ENCODE measurements at places on chromosomes 16 and 17.
A peak's percentile ranks its signal among the peaks of the same experiment; 100 is the strongest.

- DNase-seq, result no peak
Observed at GRCh38 chr17:72498364-72499210, 377.8 kb downstream of the SOX9 start.

DNA sequence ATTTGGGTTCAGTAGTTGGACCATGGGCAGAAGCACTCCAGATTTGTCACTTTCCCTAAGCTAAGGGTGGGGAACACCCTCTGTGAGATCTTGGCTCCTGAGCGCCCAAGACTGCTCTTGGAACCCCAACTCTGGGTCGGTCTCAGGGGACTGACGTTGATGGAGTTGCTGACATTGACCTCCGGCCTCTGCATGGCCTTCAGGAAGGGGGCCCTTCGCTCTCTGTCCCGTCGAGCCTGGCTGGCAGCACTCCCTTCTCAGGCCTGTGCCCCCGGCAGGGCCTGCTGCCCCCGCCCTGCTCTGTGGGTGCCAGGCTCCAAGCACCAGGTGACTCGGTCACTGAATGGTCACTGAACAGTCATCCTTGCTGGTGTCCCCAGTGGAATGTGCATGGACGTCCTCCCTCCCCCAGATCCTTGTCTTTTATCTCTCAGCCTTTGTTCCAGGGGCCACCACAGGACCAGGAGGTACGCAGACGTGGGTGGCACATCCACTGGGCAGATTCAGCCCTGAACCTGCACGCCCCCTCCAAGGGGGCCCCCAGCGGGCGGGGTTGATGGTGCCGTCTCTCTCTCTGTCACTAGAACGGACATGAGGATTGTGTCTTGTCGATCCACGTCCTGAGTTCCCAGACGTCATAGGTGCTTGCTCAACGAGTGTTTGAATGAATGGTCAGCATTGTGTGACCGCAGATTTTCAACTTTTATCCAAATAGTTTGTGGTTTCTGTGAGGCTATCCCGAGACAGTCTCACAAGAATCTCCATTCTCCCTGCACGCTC lies 314.5 kb downstream of the SEC14L1 start:
- DNase-seq, result no peak

DNA sequence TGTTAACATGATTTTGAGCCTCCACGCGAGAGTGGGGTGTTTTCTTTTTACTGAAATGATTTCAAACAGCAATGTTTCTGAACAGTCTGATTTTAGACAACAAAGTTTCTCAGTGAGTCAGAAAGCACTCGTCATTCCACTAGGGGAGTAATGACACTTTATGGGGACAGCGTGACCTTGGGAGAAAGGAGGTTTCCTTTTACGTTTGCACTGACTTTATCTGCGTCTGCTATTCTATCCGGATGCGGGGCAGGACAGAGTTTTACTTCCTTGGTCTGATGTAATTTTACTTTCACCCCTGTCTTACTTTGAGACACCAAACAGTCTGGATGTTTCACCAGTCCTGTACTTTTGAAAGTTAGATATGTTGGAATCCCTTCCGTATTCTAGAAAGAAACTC lies 20.7 kb downstream of the SLC47A1 start:
- DNase-seq, result no peak

DNA sequence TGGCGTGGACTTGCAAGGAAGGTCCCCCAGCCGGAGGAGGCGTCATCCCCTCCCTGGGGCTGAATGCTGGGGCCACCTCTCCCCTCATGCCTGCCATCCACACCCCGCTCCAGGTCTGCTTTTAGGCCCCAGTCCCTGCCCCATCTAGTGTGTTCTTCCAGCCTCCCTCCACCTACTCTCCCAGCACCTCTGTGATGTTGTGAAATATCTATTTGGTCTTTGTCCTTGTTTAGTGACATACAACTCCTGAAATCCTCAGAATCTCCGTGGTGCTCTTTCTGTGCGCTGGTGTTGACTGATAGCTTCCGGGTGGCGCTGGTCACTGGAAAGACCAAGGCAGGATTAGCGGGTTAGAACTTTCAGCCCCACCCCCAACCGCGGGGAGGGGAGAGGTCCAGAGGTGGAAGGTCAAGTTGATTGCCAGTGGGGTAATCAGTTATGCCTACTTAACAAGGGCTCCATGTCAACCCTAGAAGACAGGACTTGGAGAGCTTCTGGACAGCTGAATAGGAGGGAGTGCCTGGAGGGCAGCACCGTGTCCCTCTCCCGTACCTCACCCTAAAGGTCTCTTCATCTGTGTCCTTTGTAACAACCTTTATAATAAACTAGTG lies 10.1 kb downstream of the TBC1D24 start:
- DNase-seq, result no peak

- DNase-seq, result peak; percentile 81
Observed at GRCh38 chr17:75996665-75997590, 3.7 kb upstream of the CDK3 start.

DNA sequence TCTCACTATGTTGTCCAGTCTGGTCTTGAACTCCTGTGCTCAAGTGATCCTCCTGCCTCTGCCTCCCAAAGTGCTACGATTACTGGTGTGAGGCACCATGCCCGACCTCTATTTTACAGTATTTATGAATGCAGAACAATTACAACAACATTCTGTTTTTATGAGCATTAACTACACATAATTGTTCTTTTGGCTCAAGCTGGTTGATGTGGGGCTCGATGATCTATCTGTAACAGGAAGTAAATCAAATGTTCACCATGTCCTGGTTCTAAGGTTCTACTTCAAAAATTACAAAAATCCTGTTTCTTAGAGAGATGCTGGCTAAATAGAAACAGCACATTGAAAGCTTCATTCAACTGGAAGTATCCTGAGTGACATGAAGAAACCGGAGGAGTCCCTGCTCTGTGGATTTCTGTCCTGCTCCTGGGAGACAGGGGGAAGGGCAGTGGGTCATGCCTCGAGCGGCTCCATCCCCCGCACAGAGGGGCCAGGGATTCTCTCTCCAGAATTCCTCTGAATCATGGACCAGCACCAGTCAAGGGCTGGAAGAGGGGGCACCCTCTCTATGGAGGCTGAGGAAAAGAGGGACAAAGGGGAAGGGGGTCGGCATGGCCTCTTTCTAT lies 31.5 kb downstream of the FA2H start:
- DNase-seq, result no peak

DNA sequence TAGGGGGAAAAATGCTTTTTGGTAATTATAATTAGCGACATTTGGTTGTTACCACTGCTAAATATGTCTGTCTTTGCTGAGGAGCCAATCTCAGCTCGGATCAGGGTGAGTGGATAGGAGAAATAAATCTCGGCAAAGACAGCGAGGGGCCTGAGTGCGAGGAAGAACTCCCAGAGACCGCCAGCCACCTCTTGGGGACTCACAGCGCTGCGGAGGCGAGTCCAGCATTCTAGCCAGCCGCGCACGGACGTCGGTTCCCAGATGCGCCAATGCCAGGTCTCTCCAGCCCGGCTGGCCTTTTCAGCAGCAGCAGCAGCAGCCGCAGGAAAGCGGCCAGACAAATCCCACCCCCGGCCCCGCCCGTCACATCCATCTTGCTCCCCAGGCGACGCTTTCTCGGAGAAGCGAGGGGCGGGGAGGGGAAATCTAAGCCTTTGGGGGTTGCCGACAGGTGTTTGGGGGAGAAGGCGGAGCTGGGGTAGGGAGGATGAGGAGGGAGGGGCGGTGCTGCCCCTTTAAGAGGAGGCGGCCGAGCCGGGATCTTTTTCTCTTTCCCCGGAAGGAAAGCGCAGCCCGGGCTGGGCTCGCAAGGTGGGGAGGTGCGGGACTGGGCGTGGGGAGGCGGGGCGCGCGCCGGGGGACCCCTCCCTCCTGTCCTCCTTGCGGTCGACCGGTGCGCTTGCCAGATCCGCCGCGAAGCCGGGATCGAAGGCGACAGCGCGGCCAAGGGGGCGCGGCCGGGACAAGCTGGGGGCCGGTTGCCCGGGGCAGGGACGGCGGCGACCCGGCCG lies at the start of gene ITGA3:
ITGA3 (plus strand) TSS at position 685 of the 791 bp plus-strand sequence. CDS start 330 bp downstream, outside the sequence.
- DNase-seq, result peak; percentile 87

DNA sequence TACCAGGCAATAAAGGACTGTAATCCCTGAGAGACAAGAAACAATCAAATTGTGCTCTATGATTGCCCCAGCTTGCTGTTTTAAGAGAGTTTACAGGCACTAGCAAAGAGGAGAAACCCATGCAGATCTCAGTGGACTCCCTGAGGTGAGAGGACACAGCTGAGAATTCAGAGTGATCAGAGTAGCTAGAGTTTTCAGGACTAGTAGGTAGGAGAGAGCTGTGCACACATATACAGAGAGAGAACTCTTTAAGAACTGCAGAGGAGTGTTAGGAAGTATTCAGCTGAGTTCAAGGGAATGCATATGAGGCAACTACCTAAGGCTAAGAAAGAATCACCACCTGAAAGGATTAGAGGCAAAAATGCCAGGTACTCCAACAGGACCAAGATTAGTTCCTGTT lies 904.8 kb downstream of the CDH8 start:
- no peak for DNase-seq

DNA sequence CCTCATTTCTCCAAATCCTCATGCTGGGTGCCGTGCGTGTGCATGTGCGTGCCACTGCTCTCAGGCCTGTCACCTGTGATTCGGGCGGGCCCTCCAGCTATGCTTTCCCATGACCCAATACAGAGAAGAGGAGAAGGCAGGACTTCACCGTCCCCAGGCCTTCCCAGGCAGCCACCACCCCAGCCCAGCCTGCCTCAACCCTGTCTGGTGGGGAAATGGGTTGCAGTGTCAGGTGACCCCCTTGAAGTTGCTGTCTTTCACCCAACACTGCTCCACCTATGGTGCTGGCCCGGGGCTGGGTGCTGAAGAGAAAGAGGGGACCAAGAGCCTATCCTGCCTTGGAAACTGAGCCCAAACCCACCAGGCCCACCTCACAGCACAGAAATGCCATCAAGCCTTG lies 94.7 kb downstream of the GOSR1 start:
- DNase-seq, result no peak

DNA sequence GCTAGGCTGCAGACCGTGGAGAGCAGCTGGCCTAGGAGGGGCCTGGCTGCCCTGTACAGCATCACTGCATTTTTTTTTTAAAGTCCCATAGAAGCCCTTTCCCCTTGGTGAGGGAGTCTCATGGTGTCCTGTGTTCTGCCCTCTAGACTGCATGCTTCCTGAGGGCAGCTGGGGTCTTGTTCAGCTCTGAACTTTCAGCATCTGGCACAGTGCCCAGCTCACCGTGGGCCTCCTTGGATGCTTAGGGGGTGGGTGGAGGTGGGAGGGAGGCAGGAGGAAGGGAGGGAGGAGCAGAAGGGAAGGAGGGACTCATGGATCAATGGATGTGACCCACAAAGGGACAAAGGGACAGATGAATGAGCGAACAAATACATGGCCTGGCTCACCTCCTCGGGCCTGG lies 63.4 kb upstream of the TMEM97 start:
- no peak for DNase-seq

DNA sequence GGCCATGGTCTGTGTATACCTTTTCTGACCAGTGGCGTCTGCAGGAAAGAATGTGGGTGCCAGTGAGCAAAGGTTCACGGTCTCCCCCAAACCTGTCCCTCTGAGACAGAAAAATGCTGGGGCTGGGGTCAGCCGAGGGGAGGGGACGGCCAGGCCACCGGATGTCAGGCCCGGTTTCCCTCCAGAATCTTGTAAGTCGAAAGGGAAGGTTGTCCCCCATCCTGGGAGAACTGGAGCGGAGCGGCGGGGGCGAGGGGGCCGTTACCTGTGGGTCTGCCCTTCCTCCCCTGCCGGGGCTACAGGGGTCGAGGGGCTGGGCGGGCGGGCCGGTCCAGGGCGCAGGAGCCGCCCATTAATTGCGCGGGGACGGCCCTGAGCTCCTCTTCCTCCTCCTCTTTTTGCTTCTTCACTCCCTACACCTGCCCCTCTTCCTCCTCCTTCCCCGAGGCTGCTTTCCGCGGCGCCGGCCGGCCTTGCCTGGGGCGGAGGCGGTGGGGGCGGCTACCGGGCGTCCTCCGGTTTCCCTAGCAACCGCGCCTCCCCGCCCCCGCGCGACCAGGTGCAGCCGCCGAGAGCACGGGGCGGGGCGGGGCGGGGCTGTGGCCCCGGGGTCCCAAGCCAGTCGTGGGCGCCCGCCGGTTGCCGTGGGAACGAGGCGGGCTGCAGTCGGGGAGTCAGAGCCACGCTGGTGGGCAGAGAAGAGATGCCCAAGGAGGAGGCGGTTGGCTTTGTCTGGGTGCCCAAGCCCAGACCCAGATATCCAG lies at the start of gene MARCHF10:
MARCHF10 (minus strand) TSS at position 503 of the 764 bp plus-strand sequence. CDS start 6,579 bp downstream, outside the sequence.
- DNase-seq, result no peak

GRCh38 chr16:27665881-27666280 lies 115.9 kb downstream of the KATNIP start:
- DNase-seq, result no peak

DNA sequence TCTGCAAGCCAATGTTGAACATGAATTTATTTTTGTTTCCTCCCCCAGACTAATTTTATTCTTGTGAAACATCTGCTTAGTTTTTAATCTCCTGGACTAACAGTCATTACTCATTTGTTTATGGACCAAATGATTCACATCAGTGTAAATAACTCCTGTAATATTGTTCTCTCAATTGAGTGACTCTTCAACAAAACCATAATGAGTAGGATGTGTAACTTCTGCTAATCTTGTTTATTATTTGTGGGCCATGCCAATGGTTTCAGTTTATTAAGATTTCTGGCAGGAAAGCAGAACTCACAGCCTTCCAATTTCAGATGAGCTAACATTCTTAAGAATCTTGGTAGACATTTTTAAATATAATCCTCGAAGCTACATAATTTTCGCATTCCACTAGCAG lies 1216.3 kb upstream of the GOT2 start:
- no peak for DNase-seq

DNA sequence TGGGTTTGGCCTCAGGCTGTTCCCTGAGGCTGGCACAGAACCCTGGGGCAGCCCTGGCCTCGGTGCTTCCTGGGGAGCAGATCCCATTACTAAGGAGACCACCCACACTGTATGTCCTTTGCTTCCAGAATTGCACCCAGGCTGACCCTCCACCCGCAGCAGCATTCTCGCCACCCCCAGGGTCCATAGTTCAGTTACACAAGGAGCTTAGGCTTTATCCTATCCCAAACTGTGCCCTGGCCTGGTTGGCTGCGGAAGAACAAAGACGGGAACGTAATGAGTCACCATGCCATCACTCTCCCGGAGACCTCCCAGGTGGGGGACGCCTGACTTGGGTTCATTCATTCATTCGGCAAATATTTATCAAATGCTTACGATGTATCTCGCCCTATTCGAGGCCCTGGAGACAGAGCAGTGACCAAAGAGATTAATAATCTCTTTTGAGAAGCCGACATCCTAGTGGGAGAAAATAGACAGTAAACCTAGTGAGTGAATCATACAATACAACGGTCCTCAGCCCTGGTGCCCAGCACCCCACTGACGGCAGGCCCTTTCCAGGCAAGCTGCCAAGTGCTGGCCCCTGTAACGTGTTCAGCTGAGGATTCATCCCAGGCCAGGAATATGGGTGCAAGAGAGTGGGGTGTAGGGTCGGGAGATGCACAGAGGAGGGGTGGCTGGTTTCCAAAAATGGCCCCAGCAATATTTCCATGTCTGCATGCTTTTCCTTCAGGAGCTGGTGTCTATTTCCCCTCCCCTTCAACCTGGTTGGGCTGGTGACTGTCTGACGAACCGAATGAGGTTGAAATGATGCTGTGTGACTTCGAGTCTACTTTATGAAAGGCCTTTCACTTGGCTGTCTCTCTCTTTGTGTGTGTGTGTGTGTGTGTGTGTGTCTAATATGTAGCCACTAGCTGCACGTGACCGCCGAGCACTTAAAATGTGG lies 134.2 kb downstream of the MGAT5B start:
- DNase-seq, result peak; percentile 72

- DNase-seq, result no peak
Observed at GRCh38 chr17:10673312-10673711, 16.2 kb upstream of the MYH3 start.

GRCh38 chr17:73609758-73610157 lies 34.5 kb downstream of the SDK2 start:
- no peak for DNase-seq

- DNase-seq, result no peak
Observed at GRCh38 chr16:56277075-56277474, 85.8 kb downstream of the GNAO1 start.

- no peak for DNase-seq
Observed at GRCh38 chr16:4124535-4125294, 8.5 kb upstream of the ADCY9 start.

All from LoVo (cell line).